ENCODE measurements at places on chromosomes 2 and 18.

GRCh38 chr18:47935321-47936055, 5.0 kb upstream of the SMAD2 start:
- DNase-seq, result no peak

GRCh38 chr2:229611360-229611759, 103.0 kb downstream of the DNER start:
- no peak for DNase-seq

GRCh38 chr2:98233941-98234340, 112.3 kb upstream of the CNGA3 start:
- no peak for DNase-seq

DNA sequence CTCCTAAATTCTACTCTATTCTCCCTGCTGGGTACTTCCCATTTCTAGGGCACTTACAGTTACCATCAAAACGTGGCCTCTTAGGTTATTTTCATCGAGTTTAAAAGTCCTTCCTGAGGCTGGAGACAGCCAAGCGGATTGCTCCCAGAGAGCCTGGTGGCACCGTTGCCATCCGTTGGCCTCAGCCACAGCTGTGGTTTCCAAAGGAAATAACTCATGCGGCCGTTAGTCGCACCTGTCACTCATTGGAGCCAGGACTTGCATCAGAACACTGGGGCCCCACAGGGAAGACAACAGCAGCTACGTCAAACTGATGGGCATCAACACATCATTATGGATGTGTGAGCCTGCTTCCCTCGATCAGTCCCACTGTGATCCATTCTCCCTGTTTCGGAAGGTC, 453.4 kb downstream of the BCL11A start:
- DNase-seq, result no peak

- DNase-seq, result no peak
Observed at GRCh38 chr2:32691678-32692077, 63.8 kb downstream of the TTC27 start.

GRCh38 chr2:43879261-43879660, 40.5 kb downstream of the ABCG8 start:
- DNase-seq, result no peak

- DNase-seq, result no peak
Observed at GRCh38 chr2:202019689-202020450, 13.8 kb upstream of the FZD7 start.

- DNase-seq, result no peak
Observed at GRCh38 chr2:210452194-210452593, 24.4 kb downstream of the LANCL1 start.

DNA sequence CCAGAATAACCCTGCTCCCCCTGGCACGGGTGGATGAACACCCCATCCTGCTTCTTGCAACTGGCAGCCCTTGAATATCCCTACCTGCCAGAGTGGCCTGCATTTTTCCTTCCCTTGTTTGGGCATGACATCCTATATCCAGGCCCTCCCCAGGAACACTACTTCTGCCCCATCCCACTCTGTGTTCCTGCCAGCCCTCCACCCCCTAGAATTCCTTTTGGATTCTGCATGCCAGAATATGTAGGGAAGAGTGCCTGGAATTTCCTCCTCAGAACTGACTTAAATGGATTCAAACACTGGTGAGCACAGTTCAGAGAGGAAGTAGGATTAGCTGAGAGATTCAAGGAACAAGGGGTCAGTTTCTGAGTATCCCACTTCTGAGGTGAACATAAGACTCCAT, 123.5 kb upstream of the PELI1 start:
- no peak for DNase-seq

DNA sequence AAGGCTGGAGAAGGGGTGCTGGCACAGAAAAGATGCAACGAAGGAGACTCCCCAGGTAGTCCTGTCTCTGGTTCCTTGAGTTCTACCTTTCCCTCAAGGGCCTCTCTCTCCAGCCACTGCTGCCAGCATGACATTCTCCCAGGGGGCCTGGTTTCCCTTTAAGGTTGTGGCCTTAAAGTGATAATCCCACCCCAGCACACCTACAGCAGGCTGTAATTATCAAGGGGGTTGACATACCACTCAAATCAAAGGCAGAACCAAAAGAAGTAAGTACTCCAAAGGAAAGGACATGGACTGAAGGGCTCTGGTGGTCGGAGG, 127.4 kb upstream of the MSH6 start:
- DNase-seq, result no peak

DNA sequence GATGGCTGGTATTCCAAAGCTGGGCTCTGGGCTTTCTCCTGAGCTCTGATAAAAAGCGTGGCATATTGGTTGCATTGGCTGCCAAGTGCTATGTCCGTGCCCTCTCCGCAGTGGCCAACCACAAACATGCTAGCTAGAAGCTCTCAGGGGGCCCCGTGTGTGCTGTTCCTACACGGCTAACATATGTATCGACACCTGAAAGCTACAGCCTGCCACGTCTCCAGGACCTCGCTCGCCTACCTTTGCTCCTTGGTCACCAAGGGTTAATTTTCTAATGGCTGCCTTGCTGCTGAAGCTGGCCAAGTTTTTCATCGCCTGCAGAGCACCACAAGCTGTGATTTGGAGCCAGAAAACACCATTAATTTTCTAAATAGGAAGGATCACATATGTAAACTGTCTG, 888.4 kb downstream of the BCL11A start:
- DNase-seq, result no peak

DNA sequence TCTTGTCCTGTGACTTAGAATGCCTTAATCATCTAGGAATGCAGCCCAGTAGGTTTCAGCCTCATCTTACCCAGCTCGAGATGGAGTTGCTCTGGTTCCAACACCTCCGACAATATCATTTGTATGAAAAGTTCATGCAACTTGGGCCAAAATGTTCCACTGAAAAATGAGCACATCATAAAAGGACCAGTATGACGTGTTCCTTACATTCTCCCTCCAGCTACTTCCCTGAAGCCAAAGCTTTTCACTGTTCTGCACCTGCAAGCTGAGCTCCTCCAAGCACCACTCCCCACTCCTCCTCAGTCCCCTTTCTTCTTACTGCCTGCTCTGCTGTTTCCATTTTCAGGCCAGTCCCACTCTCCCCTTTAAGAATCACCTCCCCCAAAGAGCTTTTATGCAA, 23.1 kb downstream of the TMEM182 start:
- DNase-seq, result no peak

DNA sequence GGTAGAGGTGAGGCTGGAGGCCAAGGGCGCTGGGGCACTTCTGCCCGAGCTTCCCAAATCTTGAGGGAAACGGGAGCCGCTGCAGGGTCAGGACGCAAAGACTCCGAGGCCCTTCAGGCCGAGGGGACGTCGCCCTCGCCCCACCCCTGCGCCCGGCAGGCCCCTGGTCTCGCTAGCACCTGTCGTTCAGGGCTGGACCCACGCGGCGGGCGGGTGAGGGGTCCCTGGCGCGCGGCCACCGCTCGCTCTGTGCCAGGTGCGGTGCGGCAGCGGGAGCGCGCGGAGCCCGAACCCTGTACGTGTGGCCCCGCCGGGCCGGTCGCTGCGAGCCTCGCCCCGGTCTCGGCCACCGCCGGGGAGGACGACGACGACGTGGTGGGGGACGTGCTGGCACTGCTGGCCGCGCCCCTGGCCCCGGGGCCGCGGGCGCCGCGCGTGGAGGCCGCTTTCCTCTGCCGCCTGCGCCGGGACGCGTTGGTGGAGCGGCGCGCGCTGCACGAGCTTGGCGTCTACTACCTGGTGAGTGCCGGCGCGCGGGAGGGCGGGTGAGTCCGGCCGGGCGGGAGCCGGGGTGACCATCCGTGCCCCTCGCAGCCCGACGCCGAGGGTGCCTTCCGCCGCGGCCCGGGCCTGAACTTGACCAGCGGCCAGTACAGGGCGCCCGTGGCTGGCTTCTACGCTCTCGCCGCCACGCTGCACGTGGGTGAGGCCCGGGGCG, 4.9 kb downstream of the ERFE start:
- no peak for DNase-seq

DNA sequence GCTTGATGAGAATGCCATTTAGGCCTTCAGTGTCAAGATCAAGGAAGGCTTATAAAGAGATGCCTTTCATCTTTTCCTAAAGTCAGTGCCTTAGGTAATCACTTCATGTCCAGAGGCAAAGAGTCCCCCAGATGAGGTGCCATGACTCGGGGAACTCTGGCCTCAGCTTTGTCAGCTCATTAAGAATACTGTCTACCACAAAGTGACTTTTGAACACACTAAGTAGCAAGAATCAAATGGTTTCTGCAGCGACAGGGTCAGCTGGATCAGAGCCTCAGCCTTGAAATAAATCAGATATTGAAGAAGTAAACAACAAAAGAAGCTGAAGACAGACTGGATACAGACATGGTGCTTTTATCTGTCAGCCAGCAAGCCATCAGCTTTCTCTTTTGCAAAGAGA, 120.1 kb upstream of the SLC39A10 start:
- no peak for DNase-seq

- DNase-seq, result no peak
Observed at GRCh38 chr2:101781791-101782426, 84.4 kb downstream of the MAP4K4 start.

GRCh38 chr18:38571651-38572050, 1006.1 kb upstream of the CELF4 start:
- no peak for DNase-seq

GRCh38 chr18:24414349-24415003, 12.0 kb upstream of the IMPACT start:
- no peak for DNase-seq
